Activated CD4-positive, alpha-beta memory T cell treated with anti-CD3 and anti-CD28 coated beads for 36 hours (primary cell): ENCODE measurements at places on chromosomes 4 and X. TPM values are rescaled to one million over a fixed set of nuclear protein-coding genes. Genes with fewer than 3 reads are reported as not detected.

Gene CLDN22
- not detected for total RNA-seq

Gene EGF
- total RNA-seq: not detected

Gene TLR2
- 1.3 TPM for total RNA-seq

Gene BST1
- total RNA-seq: 0.67 TPM

Gene GSX2
- total RNA-seq: not detected

Gene KCTD8
- not detected for total RNA-seq

Gene NDNF
- total RNA-seq: not detected

Gene TMEM156
- total RNA-seq: 28.0 TPM

Gene CXCL13
- 2.8 TPM for total RNA-seq

DNA sequence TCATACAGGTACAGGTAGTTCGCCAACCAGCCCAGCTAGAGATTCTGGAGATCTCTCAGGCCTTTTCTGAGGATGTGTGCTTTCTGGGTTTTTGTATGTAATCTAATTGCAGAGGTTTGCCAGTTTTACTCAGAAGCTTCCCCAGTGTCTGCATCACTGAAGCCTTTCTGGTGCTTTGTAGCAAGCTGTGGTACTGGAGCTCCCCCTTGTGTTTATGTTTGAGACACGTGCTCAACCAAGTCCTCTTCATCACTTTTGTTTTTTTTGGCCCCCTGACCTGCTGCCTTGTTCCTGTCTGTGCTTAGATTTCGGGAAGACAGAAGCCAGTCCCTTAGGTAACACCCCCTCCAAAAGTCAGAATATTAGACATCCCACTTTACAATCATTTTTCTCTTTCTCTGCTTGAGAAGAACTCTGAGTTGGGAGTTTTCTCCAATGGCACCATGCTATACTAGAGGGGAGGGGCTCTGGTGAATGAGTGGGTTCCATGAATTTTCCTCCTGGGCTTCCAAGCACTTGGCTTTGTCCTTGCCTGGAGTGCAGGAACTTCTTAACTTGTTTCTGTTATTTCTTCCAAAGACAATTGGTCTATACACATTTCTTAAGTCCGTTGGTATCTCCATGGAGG, 128.4 kb upstream of the TBC1D9 start:
- DNase-seq: peak; percentile 19

GRCh38 chr4:158760866-158761265, 8.0 kb upstream of the FNIP2 start:
- peak; percentile 22 for DNase-seq

- no peak for DNase-seq
Observed at GRCh38 chrX:2228536-2228935, 272.2 kb downstream of the DHRSX start.

DNA sequence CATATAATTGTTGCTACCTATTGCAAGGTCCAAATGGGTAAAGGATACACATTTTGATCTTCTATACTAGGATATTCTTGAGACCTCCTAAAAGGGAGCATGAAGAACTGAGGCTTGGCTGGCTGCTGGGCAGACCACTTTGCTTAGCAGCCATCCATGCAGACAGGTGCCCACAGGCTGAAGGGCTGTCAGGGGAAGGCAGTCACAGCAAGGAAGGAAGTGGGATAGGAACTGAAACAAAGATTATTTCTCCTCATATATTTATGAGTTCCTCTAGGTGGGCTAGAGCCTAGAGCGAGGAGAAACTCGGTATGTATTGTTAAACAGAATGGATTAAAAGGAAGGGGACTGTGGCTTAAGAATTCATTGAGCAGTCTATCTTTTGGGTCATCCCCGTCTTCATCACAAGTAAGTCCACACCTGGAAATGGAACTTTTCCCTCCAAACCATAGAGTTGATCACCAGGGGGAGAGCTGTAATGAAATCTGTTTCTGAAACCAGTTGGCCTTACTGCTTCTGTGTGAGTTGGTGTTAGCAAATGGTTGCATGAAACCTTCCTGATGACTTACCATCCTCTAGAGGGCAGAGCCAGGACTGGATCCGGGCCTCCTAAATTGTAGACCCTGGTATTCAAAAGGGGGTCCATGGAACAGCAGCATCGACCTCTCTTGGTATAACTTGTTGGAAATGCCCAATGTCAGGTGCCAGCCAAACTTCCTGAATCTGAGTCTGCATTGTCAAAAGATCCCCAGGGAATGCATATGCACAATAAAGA, 42.3 kb downstream of the AFF2 start:
- DNase-seq: no peak

DNA sequence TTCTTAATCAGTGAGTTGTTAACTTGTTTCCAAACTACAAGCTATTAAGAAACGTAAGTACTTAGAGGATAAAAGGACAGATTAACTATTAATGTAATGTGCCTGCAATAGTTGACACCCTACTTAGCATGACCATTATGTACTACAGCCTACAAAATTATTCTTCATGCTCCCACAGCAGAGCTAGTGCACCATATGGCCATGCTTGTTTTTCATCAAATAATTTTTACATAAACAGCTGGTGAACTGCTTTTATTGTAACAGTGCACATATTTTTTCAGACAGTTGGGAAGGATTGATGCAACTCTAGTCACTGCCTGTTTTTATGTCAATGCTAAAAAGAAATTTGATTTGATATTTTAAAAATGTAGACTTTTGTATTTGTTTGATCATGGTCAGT, 10.2 kb upstream of the MAGEB10 start:
- DNase-seq: no peak

DNA sequence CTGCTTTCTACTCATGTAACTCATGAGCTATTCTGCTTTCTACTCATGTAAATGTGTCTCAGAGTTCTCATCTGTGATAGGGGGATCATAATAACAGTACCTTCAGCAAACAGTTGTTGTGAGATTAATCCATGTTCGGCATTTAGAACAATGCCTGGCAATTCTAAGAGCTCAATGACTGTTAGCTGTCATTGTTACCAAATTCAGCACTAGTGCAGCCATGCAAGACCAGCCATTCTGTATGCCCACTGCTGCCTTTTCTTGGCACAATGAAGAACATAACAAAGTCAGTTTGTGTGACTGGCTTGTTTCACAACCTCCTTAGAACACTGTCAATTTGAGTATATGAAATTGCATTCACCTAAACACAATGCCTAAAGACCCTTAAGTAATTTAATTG, 163.2 kb downstream of the ANK2 start:
- DNase-seq: no peak

DNA sequence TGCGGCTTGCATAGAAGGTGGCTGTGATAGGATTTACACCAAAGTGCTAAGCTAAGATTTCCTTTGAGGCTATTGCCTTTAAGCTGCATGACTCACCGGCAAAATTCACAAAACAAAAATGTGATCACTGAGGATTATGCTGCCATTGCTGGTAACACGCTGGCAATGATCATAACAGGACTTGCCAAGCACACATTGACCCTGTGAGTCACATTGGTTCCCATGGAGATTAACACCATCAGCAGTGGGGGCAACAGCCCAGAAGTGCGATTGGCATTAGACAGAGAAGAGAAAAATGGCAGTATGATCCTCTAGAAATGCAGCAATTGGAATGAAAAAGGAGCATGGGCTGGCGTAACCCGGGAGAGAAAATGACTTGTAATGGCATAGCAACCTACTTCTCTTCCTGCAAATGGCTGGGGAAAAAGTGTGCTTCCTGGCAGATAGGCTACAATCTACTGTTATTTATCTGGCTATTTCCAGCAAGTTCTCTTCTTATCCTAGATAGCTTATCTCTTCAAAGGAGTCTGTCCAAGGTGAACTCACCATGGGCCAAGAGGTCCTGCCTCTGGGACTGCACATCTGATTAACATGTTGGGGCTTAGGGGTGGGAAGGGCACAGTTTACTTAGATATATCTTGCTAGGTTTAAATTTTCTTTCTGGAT, 314.2 kb upstream of the IGFBP7 start:
- no peak for DNase-seq

- DNase-seq: no peak
Observed at GRCh38 chr4:168586926-168587325, 90.1 kb downstream of the PALLD start.

DNA sequence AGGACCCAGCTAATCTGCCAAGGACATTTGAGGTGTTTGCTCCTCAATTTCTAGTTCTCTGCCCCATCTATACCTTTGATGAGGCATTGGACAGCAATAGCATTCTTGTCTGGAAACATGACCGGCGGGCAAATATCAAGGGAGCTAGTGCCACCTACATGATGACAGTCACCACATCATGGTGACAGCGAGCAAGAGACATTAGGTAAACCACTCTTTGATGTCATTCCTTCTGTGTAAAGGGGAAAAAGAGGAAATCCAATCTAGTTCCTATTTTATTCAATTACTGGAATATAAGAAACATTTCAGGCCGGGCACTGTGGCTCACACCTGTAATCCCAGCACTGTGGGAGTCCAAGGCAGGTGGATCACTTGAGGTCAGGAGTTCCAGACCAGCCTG, 20.7 kb upstream of the IL13RA1 start:
- DNase-seq: no peak

DNA sequence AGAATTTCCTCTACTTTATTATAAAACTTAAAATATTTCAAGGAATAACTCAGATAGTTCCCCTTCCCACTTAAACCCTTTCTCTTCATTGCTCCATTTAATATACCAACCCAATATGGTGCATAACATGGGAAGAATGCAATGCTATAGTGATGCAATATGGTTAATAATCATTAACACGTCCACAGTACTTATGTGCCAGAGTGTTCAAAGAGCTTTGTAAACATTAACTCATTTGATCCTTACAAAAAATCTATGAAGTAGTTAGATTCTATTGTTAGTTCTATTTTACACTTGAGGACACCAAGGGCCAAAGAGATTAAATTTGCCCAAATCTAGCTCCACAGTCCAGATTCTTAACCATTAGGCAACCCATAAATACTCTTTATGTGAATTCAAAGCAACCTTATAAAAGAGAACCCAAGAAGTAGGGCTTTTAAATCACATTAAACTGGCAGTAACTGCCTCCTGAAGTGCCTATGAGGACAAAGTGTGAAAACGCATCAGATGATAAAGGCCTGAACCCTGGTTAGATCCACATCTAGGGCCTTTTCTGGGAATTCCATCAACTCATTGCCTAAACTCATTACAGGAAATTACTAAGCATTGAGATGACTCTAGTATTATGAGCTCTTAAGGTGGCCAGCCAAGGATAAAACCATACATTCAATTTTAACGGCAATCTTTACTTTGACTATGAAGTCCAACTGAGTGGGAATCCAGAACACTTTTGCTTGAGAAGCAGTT, 94.3 kb downstream of the AREG start:
- no peak for DNase-seq

DNA sequence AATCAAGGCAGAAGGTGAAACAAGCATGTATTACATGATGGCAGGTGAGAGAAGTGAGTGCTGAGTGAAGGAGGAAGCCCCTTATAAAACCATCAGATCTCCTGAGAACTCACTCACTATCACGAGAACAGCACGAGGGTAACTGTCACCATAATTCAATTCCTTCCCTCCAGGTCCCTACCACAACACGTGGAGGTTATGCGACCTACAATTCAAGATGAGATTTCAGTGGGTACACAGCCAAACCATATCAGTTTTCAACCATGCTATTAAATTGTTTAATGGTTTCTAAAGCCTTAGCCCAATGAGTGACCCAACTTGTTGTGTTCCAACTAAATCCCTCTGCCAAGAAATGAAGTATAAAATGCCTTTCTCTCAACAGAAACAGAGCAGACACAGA, 519.8 kb downstream of the GBA3 start:
- no peak for DNase-seq

GRCh38 chrX:104134583-104135261, 22.1 kb downstream of the SLC25A53 start:
- no peak for DNase-seq

DNA sequence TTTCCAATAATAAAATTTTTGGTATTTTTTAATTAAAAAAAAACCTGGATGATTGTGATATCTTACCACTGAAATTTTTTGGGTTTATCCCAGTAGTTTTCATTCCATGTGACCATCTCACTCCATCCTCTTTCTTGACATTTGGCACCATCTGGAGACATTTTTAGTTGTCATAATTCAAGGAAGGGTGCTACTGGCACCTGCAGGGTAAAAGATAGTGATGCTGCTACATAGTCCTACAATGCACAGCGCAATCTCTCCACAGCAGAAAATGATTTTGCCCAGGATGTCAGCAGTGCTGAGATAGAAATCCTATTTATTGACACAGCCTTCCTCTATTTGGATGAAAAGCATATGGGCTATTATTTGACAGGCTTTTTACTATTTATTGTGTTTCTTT, 79.3 kb downstream of the RBPJ start:
- no peak for DNase-seq

GRCh38 chr4:170281027-170281426, 191.3 kb upstream of the AADAT start:
- no peak for DNase-seq

- DNase-seq: no peak
Observed at GRCh38 chrX:14607446-14607985, 78.2 kb downstream of the GLRA2 start.

- DNase-seq: no peak
Observed at GRCh38 chr4:109690690-109691410, 12.4 kb downstream of the CASP6 start.

GRCh38 chrX:7074148-7074907, 73.2 kb upstream of the STS start:
- DNase-seq: no peak

DNA sequence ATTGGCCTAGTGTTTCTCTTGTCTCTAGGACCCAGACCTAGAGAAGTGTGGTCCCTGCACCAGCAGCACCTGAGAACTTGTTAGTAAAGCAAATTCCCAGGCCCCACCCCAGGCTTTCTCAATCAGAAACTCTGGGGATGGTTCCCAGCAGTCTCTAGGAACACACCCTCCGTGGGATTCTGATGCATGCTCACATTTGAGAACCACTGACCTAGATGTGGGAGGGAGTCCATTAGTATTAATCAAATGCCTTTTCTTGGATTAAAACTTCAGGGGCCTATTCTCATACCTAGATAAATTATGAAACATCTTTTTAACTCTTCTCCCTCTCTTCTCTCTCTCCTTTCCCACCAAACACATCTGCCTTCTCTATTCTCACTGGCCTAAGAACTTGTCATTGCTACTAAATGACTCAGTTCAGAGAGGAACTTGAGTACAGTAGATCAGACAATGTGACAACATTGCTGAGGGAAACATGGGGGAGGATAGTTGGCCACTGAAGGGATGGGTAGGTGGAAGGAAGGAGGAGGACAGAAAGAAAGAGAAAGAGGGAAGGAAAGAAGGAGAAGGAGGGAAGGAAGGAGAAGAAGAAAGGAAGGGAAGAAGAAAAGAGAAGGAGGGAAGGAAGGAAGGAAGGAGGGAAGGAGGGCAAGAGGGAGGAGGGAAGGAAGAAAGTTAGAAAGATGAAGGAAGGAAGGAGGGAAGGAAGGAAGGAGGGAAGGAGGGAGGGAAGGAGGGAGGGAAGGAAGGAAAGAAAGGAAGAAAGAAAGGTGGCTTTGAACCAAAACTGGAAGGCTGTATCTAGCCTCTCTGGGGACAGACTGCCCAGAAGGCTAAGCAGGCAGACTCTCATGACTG, 132.7 kb upstream of the MAP3K15 start:
- peak; percentile 16 for DNase-seq

GRCh38 chrX:121052122-121052521, 4.7 kb downstream of the GLUD2 start:
- DNase-seq: no peak

DNA sequence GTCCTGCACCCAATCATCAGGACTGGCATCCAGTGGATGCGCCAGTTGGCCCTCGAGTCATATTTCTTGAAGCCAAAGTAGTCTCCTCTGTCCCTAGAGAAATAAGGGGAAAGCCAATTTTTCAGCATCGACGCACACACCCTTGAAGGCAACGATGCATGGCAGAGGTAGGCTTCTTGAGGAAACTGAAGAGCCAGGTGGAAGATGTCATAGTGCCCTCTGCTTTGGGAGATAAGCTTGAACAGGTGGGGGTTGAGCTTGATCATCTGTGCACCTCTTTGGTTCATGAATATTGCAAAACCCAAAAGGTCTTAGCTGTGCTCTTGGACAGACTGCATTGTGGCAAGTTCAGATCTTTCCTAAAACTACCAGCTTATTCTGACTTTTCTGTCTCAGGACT, 34.6 kb upstream of the WDR1 start:
- no peak for DNase-seq
